ENCODE measurements at places on chromosomes 11 and 22.

DNA sequence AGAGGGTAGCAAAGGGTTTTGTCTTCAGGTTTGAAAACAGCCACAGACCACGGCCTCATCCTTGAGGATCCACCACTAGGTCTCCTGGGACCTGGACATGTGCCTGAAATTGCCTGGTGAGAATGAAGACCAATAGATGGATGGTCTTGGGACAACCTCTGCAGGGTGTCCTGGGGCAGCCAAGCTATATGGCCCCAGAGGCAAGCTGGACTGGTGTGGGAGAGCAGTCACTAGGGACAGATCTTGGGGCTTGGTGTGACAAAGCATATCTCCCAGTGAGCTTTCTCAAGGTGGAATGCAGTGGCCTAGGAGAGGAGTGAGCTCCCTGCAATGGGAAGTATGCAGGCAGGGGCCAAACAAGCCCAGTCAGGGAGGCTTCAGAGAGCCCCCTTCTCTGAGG is 13.6 kb downstream of the P2RY6 start:
- no peak for DNase-seq

DNA sequence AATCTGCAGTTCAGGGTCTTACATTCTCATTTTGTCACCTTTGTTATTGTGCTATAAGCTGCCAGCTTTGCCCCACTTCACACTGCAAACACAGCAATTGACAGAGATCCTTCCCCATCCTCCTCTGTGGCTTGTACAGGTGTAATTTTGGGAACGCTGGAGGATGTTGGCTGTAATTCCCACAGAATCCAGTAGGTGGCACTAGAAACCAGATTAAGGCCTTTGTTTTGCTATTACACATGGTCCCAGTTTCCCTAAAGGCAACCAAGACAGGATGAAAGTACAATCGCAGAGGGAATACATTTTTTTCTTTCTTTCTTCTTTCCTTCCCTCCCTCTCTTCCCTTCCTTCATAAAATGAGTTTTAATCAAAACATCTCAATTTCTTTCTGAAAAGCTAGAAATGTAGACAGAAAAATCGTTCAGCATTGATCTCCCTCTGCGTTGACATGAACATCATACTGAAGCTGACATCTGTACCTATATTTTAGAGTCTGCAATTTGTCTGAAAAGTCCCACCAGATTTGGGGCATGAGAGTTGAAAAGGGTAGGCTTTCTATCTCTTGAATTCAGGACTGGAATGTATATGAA is 21.3 kb upstream of the NELL1 start:
- DNase-seq, result no peak

- DNase-seq, result no peak
Observed at GRCh38 chr11:8285228-8285627, 21.6 kb upstream of the LMO1 start.

GRCh38 chr11:47460571-47461235 is 11.8 kb upstream of the RAPSN start:
- no peak for DNase-seq

- DNase-seq, result no peak
Observed at GRCh38 chr11:131913267-131913666, 542.9 kb downstream of the NTM start.

DNA sequence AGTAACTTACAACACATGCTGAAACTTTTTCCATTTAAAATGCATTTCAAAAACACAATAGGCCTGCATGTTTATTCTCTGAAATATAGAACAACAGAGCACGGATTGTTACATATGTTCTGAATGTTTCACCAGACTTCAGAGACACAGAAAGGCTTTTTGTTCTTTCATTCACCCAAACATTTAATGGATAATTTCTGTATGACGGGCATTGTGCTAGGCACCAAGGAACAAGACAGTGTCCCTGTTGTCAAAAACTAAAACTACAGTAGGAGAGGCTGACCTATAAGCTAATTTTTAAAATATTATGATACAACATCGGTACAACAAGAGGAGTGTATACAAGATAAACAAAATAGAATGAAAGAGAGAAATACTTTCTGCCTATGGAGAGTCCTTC is 81.9 kb upstream of the TEAD1 start:
- no peak for DNase-seq

DNA sequence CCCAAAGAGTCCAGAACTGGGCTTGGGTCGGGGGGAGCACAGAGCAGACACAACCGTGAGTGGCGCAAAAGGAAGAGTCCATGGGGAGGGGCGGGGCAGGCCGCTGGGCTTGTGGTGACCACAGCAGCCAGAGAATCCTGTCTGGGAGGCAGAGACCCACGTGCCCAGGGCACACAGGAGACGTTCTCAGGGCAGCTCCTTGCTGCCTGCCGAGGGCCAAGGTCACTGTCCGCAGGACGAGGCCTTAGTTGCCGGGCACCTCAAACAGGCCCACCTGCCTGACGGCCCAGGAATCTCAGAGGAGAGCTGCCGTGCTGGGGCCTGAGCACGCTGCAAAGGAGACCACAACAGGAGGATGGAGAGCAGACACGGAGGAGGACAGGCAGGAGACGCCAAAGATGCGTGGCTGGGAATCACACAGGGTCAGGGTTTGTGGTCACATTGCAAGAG is 87.8 kb downstream of the MYEOV start:
- DNase-seq, result no peak

- DNase-seq, result no peak
Observed at GRCh38 chr11:35944503-35945136, 758 bp downstream of the LDLRAD3 start.

- no peak for DNase-seq
Observed at GRCh38 chr11:26865703-26866102, 128.2 kb upstream of the FIBIN start.

DNA sequence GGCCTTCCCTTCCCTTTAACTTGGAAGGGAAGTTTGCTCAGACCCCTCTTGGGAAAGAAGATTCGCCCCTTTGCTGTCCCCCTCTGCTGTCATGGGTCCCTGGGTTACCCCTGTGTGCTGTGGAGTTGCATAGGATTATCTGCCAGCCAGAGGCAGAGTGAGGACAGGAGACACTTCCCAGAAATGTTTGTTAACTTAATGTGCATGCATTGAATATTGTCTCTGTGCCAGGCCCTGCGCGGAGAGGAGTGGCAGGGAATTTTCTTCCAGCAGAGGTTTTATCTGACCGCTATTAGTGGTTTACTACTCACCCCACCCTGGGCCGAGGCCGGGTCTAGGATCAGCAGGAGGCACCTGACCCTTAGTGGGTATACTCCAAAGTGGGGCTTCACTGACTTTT is 894.8 kb downstream of the TBC1D22A start:
- no peak for DNase-seq

- DNase-seq, result no peak
Observed at GRCh38 chr11:114280696-114281095, 15.5 kb upstream of the NNMT start.

GRCh38 chr11:12433571-12434324 is 56.4 kb downstream of the PARVA start:
- DNase-seq, result no peak

DNA sequence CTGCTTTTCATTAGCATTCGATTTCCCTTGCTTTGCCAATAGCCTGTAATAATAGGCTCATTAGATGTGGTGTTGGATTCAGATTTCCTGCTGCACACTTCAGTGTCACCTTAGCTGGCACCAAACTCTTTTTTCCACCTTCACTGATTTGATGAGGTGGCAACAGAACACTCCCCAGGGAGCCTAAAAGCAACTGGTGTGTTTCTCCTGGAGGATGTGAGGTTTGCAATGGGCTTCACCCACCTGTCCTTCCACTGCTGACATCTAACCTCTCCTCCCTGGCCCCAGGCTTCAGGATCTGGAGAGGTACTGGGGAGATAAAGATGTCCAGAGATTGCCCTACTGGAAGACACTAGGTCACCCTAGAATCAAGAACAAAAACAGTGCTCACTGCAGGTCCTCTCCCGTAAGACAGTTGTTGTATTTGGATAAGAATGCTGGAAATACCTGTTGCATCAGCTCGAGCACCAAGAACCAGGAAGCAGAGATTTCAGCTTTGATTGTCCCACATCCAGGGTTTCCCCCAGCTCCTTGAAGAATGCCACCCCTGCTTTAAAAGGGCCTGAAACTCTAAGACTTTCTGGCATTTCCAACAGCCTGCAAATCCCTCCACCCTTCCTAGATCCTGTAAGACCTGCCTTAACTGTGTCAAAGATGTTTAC is 96.9 kb downstream of the SLC1A2 start:
- DNase-seq, result no peak

DNA sequence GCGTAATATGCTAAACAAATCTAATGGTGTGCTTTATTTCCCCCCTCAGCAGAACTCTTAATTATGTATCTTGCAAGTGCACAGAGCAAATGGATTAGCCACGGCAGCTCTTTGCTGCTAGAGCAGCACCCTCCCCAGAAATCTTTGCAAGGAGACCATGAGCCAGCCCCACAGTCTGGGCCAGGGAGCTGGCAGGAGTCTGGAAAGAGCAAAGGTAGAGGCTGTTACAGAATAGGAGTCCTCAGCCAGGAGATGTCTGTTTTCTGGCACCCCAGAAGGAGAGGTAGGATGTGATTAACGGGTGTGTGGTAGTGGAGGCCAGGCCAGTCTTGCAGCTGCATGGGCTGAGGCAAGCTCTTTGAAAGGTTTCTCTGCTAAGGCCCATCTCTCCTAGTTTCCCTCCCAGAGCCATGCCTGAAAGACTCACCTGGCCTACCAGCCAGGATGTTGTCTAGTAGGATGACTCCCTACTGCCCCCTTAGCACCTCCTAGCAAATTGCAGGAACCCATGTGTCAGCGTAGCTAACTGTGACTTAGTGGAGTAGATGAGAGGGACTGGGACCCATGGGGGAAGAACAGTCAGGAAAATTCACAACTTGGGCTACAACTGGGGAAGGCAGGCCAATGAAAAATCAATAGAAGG is 557.2 kb downstream of the BUD13 start:
- no peak for DNase-seq

DNA sequence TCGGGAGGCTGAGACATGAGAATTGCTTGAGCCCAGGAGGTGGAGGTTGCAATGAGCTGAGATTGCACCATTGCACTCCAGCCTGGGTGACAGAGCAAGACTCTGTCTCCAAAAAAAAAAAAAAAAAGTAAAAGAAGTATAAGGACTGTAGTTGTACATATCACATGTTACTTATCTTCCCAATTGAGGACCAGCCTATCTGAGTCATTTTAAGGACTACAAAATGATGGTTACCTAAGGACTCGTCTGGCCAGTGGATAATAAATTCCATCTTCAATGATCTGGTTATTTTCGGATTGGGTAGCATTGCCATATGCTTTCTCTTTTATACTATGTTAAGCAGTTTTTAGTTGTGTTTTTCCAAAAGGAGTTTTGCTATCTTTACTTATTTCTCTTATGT is 55.3 kb downstream of the PPFIA1 start:
- no peak for DNase-seq

- no peak for DNase-seq
Observed at GRCh38 chr11:35981581-35981980, 37.7 kb downstream of the LDLRAD3 start.

GRCh38 chr22:32119568-32120235 is 39.4 kb downstream of the C22orf42 start:
- no peak for DNase-seq

GRCh38 chr11:117409511-117409910 is 81.9 kb downstream of the CEP164 start:
- DNase-seq, result no peak

GRCh38 chr22:44384563-44385295 is 72.0 kb upstream of the SHISAL1 start:
- no peak for DNase-seq

DNA sequence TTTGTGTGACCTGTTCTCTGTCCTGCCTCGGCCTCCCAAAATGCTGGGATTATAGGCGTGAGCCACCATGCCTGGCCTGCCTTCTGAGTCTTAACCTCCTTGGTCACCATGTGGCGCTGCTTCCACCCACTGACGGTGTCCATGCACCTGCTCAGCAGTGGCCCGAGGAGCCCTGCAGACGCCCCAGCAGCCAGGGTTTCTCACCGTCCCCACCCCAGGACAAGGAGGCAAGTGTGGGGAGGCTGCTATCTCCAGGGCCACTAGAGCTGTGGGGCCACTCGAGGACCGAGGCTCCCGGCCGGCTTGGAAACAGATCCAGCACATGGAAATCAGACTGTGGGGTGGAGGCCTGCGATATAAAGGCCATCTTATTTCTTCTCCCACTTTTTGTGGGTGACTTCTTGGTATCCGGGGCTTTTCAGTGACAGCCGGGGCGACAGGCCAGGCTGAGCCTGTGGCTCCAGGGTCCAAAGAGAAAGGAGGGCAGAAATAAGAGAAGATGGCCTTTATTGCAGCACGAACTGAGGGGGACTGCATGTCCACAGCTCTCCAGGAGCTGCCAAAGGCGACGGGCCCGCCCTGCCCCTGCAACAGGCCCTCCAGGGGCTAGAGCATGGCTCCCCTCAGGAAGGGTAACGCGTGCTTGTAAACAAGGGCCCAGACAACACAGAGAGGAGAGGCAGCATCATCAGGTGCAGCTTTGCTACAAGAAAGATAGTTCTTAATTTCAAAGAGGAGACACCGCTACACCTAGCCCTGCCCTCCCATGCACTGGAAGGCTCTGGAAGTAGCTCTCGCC is 15.0 kb downstream of the TSPO start:
- DNase-seq, result no peak

- no peak for DNase-seq
Observed at GRCh38 chr11:118045191-118045590, 31.7 kb upstream of the TMPRSS4 start.

DNA sequence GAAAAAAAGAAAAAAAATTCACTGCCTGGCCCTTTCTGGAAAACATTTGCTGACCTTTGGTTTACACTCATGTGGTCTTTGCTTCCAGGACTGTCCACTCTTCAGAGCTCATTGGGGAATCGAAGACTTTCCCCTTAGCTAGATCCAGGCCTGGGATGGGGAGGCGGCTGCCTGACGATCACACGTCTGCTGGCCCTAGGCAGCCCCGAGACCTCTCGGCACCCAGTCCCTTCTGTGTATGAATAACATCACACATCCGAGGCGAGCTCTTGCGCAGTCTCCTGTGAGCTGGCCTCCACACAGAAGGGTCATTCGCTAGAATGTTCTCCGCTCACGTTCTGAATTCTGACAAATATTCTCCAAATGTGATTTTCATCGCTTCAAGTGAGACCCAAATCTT is 25.7 kb upstream of the GAL start:
- no peak for DNase-seq

DNA sequence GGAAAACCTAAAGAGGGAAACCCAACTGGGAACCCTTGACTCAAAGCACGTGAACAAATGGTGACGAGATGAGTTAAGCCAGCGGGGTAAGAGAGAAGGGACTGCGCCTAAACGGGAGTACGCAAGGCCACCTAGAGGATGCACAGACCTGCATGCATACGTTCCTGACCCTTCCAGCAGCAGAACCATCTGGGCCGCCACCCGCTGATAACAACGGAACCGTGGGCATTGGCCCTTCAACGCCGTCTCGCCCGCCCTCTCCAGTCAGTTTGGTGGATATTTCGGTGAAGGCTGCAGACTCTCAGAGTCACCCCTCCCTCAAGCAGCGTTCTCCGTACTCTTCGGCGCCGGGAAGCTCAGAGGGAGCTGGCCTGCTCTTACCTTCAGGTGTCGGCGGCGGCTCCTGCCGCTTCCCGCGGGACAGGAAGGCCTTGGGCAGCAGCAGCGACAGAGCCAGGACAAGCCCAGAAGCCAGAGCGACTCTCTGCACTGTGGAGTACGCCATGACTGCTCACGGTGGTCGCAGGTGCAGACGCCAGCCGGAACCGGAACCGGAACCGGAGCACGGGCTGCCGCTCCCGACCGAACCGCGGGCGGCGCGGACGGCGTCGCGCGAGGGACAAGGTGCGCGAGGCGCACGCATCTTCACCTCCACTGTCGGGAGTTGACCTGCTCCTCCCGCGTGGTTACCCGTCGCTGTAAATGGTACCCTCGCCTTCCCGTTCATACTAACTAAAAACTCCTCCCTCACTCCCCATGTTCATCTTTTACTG is at the start of gene RIC3:
RIC3 (minus strand) TSS at position 541 of the 773 bp plus-strand sequence; CDS start at position 505, 36 bp downstream.
- no peak for DNase-seq

Data from activated CD8-positive, alpha-beta memory T cell treated with anti-CD3 and anti-CD28 coated beads for 4 hours (primary cell).